Aorta (tissue), 5 donors: ENCODE measurements at places on chromosomes 7 and 10. TPM values are rescaled to one million over a fixed set of nuclear protein-coding genes. Genes with fewer than 3 reads are reported as not detected.
A peak's percentile ranks its signal among the peaks of the same experiment; 100 is the strongest.

The ADCY1 gene
- polyA plus RNA-seq: 0.20 TPM

DNA sequence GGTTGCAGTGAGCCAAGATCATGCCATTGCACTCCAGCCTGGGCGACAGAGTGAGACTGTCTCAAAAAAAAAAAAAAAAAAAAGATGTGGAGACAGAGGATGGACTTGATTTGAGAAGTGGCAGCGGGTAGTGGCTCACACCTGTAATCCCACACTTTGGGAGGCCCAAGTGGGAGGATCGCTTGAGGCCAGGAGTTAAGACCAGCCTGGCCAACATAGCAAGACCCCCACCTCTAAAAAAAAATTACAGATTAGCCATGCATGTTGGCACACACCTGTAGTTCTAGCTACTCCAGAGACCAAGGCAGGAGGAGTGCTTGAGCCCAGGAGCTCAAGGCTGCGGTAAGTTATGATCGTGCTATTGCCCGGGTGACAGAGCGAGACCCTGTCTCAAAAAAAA is 24.3 kb upstream of the ASCC1 start:
- H3K4me3 ChIP-seq: no peak overlapping the region
- H3K4me1 ChIP-seq: peaks cover 5% of the 10 kb centered on the region
- H3K36me3 ChIP-seq: no peaks in the 10 kb centered on the region
- peak; percentile 19 for DNase-seq
- H3K27ac ChIP-seq: no peak overlapping the region

- no peak overlapping the region for H3K4me3 ChIP-seq
- H3K27me3 ChIP-seq: no peaks in the 10 kb centered on the region
- H3K27ac ChIP-seq: no peak overlapping the region
These were observed 76.9 kb downstream of the LRRC4 start for GRCh38 chr7:127954357-127954748.

- H3K4me1 ChIP-seq: no peaks in the 10 kb centered on the region
- H3K36me3 ChIP-seq: no peaks in the 10 kb centered on the region
- H3K27ac ChIP-seq: no peak overlapping the region
- DNase-seq: no peak
- H3K4me3 ChIP-seq: no peak overlapping the region
These were observed 175.0 kb downstream of the CCDC71L start for GRCh38 chr7:106485919-106486318.

The NPTX2 gene
- 6.6 TPM for polyA plus RNA-seq

DNA sequence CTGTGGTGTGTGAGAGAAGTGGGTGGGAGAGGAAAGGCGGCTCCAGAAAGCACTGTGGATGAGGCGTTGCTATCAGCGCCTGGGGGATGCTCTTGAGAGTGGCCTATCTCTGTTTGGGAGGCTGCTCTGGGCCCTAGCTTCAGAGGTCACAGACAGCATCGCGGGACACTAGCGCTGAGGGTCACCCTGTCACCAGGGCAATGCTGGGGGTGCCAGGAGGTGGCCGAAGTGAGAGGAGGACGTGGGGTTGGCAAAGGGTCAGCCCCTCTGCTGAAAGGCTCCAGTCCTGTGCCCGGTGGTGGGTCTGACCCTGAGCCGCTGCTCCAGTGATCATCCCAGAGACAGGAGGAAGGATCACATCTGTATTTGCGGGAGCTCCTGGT is 3.0 kb upstream of the TACR2 start:
- no peaks in the 10 kb centered on the region for H3K36me3 ChIP-seq
- DNase-seq: peak; percentile 70
- no peaks in the 10 kb centered on the region for H3K4me1 ChIP-seq
- no peak overlapping the region for H3K27ac ChIP-seq
- no peak overlapping the region for H3K4me3 ChIP-seq

DNA sequence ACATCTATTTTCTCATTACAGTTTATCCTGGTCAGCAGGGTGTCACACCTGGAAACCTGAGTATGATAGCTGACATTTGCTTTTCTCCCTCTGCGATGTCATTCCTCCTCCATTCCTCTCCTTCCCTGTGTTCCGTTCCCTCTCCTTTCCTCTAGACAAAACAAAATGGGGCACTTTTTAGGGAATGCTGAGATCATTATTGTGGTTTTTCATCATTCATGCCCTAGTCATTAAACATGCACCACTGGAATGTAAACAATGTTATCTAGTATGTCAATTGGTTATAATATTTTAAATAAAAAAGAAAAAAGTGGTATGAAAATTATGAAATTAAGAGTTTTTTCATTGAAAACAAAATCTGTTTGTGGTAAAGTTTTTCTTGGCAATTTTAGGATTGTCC is 132.6 kb downstream of the MAPK8 start:
- no peak overlapping the region for H3K27ac ChIP-seq
- H3K4me1 ChIP-seq: no peaks in the 10 kb centered on the region
- no peak overlapping the region for H3K4me3 ChIP-seq
- H3K36me3 ChIP-seq: no peaks in the 10 kb centered on the region

The AKR1D1 gene
- polyA plus RNA-seq: not detected

The TUBB8 gene
- polyA plus RNA-seq: not detected

GRCh38 chr10:95406651-95407280 is 116.0 kb upstream of the PDLIM1 start:
- H3K4me3 ChIP-seq: no peak overlapping the region
- peaks cover 6% of the 10 kb centered on the region for H3K36me3 ChIP-seq
- peak; percentile 89 for DNase-seq
- H3K27me3 ChIP-seq: no peaks in the 10 kb centered on the region

- no peaks in the 10 kb centered on the region for H3K4me1 ChIP-seq
- no peaks in the 10 kb centered on the region for H3K36me3 ChIP-seq
- H3K4me3 ChIP-seq: no peak overlapping the region
- no peaks in the 10 kb centered on the region for H3K27me3 ChIP-seq
These were observed 135.8 kb downstream of the CAMK1D start for GRCh38 chr10:12484941-12485805.

- no peaks in the 10 kb centered on the region for H3K27me3 ChIP-seq
- no peak for DNase-seq
- peak overlapping the region; percentile 56 for H3K27ac ChIP-seq
- H3K4me1 ChIP-seq: peaks cover 9% of the 10 kb centered on the region
- no peak overlapping the region for H3K4me3 ChIP-seq
These were observed 38.6 kb upstream of the ADD3 start for GRCh38 chr10:109968953-109969759.

DNA sequence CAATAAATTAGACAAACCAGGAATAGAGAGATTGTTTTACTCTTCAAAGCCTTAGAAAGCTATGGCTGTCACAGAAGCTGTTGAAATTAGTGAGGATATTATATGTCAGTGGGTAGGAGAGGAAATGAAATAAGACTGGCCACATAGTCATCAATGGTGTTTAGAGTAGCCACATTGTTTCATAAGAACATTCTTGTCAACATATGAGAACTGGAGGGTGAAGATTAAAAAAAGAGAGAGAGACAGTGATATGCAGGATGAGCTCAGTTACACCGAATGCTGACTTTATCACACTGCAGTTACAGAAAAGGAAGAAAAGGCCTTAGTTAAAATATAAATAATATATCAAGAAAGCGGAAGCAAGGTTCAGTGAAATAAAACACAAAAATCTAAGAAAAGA is 412.0 kb downstream of the CNTNAP2 start:
- no peak overlapping the region for H3K27ac ChIP-seq
- no peak overlapping the region for H3K4me3 ChIP-seq
- H3K4me1 ChIP-seq: no peaks in the 10 kb centered on the region
- DNase-seq: no peak
- no peaks in the 10 kb centered on the region for H3K27me3 ChIP-seq

DNA sequence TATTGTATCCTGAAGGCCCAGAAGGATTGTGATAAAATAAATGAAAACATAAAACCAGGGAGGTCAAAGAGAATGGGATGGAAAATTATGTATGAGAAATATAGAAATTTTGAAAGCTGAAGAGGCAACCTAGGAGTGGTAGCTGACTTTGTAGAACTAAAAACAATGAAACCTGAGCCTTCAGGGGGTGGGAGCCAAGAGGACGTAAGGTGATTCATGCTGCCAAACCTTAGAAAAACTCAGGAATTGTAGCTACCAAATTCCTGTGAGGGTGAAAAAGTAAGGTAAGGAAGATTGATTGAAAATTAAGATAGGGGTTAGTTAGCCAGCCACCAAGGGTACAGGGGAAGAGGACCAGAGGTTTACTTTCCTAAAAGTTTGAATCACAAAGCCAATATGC is 213.2 kb downstream of the KCND2 start:
- no peak overlapping the region for H3K4me3 ChIP-seq
- DNase-seq: no peak
- no peaks in the 10 kb centered on the region for H3K4me1 ChIP-seq
- no peak overlapping the region for H3K27ac ChIP-seq

GRCh38 chr7:21011153-21011552 is 224.5 kb upstream of the SP8 start:
- H3K27ac ChIP-seq: no peak overlapping the region
- H3K4me3 ChIP-seq: no peak overlapping the region
- H3K36me3 ChIP-seq: no peaks in the 10 kb centered on the region
- H3K4me1 ChIP-seq: no peaks in the 10 kb centered on the region
- no peaks in the 10 kb centered on the region for H3K27me3 ChIP-seq
- no peak for DNase-seq

The CYP3A5 gene
- 0.61 TPM for polyA plus RNA-seq

GRCh38 chr10:95864906-95865813 is 42.6 kb upstream of the CC2D2B start:
- no peak overlapping the region for H3K4me3 ChIP-seq
- no peak overlapping the region for H3K27ac ChIP-seq
- H3K4me1 ChIP-seq: no peaks in the 10 kb centered on the region

DNA sequence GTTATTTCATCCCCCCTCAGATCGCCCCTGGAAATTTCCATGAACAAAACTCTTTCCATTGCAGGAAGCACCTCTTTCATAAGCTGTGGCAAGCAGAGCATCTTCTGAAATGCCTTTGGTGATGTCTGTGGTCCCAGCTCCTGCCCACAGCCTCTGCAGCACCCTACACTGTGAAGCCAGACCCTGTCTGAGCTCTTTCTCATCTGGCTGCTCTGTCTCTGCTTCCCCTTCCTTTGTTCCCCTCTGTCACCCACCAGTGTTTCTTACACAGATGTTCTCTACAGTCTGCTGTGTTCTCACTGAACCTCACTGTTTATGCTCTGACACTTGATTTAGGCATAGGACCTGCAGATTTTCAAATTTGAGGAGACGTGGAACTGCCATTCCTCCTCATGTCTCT is 1.9 kb upstream of the TAS2R39 start:
- H3K36me3 ChIP-seq: no peaks in the 10 kb centered on the region
- no peaks in the 10 kb centered on the region for H3K27me3 ChIP-seq

DNA sequence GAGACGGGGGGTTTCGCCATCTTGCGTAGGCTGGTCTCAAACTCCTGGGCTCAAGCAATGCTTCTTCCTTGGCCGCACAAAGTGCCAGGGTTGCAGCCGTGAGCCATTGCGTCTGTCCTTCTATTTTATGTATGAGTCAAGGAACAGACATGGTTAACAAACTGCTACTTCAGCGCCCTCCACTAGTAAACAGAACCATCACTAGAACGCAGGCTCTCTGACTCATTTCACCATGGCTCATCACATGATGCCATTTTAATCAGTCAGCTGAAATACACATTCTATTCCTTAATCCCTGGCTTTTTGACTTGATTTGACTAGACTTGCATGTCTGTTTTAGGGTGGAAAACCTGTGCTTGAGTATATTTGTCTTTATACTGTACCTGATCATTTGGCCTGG is 41.3 kb downstream of the CELF2 start:
- H3K4me1 ChIP-seq: no peaks in the 10 kb centered on the region
- no peaks in the 10 kb centered on the region for H3K27me3 ChIP-seq
- no peak overlapping the region for H3K27ac ChIP-seq
- no peak overlapping the region for H3K4me3 ChIP-seq

The HABP2 gene
- polyA plus RNA-seq: not detected

DNA sequence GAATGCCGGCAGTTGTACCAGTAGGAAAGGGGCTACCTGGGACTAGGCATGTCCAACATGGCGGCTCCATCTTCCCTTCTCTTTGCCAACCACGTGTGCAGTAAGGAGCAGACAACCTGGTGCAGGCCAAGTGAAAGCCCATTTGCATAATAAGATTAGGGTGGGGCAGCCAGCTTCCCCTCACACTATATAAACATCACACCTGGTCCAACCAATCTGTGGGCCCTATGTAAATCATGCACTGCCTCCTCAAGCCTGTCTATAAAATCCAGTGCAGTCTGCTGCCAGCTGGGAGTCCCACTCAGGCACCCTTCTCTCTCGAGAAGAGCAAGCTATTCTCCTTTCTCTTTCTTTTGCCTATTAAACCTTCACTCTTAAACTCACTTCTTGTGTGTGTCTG is 429.3 kb downstream of the CALN1 start:
- no peaks in the 10 kb centered on the region for H3K36me3 ChIP-seq
- no peak overlapping the region for H3K27ac ChIP-seq
- no peak overlapping the region for H3K4me3 ChIP-seq
- H3K4me1 ChIP-seq: no peaks in the 10 kb centered on the region

DNA sequence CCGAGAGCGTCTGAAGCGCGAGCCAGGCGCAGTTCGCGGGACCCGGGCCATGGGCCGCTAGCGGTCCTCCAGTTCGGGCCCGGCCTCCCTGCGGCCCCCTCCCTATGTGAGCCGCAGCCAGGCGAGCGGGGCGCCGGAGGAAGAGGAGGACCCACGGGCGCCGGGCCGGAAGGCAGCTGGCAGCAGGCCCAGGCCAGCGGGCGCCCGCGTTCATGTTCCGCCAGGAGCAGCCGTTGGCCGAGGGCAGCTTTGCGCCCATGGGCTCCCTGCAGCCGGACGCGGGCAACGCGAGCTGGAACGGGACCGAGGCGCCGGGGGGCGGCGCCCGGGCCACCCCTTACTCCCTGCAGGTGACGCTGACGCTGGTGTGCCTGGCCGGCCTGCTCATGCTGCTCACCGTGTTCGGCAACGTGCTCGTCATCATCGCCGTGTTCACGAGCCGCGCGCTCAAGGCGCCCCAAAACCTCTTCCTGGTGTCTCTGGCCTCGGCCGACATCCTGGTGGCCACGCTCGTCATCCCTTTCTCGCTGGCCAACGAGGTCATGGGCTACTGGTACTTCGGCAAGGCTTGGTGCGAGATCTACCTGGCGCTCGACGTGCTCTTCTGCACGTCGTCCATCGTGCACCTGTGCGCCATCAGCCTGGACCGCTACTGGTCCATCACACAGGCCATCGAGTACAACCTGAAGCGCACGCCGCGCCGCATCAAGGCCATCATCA is 1.1 kb downstream of the ADRA2A start:
- no peak for DNase-seq

The FRMPD2 gene
- not detected for polyA plus RNA-seq

GRCh38 chr7:100779359-100779758 is 46.0 kb downstream of the ZAN start:
- H3K4me3 ChIP-seq: no peak overlapping the region
- no peaks in the 10 kb centered on the region for H3K36me3 ChIP-seq
- no peaks in the 10 kb centered on the region for H3K4me1 ChIP-seq
- DNase-seq: no peak
- H3K27ac ChIP-seq: no peak overlapping the region

The AGR2 gene
- 19.8 TPM for polyA plus RNA-seq

The CHAT gene
- polyA plus RNA-seq: not detected

- no peak overlapping the region for H3K4me3 ChIP-seq
- no peaks in the 10 kb centered on the region for H3K27me3 ChIP-seq
- no peaks in the 10 kb centered on the region for H3K4me1 ChIP-seq
- no peak overlapping the region for H3K27ac ChIP-seq
- H3K36me3 ChIP-seq: no peaks in the 10 kb centered on the region
These were observed 76.9 kb downstream of the PIP4K2A start for GRCh38 chr10:22637491-22637890.

GRCh38 chr10:52031771-52032170 is 282.3 kb upstream of the DKK1 start:
- no peak overlapping the region for H3K27ac ChIP-seq
- no peaks in the 10 kb centered on the region for H3K27me3 ChIP-seq
- DNase-seq: no peak
- H3K4me1 ChIP-seq: peaks cover 9% of the 10 kb centered on the region

The SRGN gene
- polyA plus RNA-seq: 176 TPM

- no peak overlapping the region for H3K4me3 ChIP-seq
- no peaks in the 10 kb centered on the region for H3K4me1 ChIP-seq
- no peaks in the 10 kb centered on the region for H3K27me3 ChIP-seq
- H3K27ac ChIP-seq: no peak overlapping the region
- DNase-seq: no peak
These were observed 237.2 kb downstream of the MGMT start for GRCh38 chr10:129704225-129704624.
